ENCODE measurements at places on chromosomes 2 and 18. TPM values are rescaled to one million over a fixed set of nuclear protein-coding genes. Genes with fewer than 3 reads are reported as not detected.

- DNase-seq: no peak
Observed at GRCh38 chr2:102601730-102602129, 17.6 kb upstream of the SLC9A2 start.

Gene TNFRSF11A
- 14.2 TPM for total RNA-seq

Gene CENPA
- total RNA-seq: not detected

GRCh38 chr18:47969816-47970215 is 39.4 kb upstream of the SMAD2 start:
- DNase-seq: no peak

DNA sequence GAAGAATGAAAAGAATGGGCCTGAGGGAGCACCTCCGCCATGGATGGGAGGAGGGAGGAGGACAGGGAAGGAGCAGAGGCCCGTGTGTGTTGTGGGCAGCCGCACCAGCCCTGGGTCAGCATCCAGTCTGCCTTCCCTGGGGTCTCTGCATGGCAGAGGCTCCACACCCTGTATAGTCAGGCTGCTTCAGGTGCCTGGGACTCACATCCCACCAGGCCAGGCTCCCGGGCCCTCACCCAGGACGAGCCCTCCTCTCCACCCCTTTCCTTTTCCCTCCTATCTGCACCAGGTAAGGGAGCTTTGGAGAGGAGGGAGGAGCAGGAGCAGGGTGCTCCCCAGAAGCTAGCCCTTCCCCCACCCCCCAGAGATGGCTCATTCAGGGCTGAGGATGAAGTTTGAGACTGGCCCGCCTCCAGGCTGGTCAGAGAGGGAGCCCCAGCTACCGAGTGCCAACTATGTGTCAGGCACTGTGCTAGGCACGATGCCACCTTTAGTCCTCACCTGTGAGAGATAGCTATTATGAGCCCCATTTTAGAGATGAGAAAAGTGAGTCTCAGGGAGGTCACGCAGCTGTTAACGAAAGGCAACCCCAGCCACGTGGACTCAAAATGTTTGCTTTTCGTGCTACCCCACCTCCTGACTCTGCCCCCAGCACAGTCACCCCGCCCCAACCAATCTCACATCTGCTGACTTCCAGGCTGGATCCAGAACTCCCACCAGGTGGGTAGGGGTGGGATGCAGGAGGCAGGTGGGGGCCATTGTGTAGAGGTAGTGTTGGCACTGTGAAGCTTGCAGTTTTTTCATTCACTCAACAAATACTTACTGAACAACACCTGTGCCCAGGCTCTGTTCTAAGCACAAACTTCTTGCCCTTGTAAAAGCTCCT is 242.1 kb downstream of the DYSF start:
- DNase-seq: no peak

- no peak for DNase-seq
Observed at GRCh38 chr2:112244854-112245253, 10.0 kb downstream of the ZC3H8 start.

GRCh38 chr2:136019306-136019705 is 33.9 kb upstream of the DARS1 start:
- DNase-seq: no peak

DNA sequence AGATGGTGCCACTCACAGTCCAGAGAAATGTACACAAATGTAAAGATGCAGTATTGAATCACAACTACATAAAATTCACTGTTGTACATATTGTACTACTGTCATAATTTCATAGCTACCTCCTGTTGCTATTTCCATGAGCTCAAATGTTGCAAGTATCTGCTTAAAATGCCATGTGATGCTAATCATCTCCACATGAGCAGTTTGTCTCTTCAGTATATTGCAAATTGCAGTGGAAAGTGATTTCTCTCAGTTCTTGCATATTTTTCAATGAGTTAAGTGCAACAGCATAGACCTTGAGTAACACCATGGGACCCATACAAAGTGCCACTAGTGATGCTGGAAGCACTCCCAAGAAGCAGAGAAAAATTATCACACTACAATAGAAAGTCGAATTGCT is 51.9 kb downstream of the MAIP1 start:
- no peak for DNase-seq

DNA sequence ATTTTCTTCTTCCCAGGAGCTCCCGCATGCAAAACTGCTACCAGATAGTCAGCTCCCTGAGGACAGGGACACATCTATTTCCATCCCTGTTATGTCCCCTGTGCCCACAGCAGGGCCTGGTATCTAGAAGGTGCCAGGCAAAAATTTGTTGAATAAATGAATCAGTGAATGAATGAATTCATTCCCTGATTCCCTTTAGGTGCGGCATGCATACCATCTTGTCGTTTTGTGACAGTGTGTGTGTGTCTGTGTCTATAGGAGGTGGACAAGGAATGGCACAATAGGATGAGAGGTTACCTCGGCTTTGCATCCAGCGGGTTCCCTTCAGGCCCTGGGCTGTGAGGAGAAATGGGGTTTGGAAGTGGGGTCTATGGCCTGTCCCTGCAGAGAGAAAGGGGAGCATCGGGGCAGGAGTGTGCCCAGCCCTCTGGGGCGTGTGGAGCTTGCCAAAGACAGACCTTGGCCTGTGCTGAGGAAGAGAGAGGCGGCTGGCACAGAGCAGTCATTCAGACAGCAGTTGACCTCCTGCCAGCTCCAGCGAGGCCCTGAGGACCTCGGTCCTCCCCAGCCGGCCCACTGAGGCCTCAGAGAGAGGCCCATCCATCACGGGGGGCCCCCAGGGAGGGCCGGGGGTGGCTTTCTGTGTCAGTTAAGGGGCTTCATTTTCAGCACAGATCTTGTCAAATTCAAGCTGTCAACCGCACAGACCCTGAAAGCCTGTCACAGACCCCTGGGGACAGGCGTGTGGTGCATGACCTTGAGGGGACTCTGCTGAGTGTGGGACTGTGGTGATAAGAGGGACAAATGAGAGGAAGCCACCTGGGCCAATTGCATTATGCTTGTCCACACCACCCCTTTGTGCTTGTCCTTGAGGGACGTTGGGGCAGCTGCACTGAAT is 125.9 kb upstream of the CXCR4 start:
- DNase-seq: no peak

Gene GPR148
- total RNA-seq: not detected

DNA sequence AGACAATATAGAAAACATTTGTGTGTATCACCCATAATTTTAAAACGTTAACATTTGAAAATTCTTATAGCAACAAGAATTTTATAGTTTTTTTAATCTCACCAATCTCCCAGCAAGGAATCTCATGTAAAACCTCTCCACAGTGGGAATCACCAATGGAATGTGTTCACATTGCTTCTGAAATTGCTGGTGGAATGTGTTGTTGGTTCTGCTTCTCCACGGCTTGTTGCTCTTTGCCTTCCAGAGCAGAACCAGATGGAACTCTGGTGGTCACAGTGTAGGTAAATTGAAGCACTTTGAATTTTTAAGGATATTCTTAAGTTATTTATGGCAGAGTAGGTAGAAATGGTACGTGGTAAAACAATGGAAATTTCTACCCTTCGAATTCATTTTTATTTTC is 35.1 kb downstream of the DCAF17 start:
- DNase-seq: no peak

DNA sequence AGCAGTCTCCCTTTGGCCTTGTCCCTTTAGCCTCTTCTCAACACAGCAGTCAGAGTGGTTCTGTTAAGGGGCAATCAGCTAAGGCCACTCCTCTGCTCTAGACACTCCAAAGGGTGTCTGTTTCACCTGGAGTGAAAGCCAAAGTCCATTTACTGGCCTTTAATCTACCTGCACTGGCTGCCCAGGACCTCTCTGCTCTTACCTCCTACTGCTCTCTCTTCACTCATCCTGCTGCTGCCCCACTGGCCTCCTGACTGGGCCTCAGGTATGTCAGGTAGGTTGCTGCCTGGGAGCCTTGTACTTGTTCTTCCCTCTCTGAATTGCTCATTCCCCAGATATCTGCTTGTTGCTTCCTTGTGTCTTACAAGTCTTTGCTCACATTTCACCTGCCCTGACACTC is 68.2 kb downstream of the PIKFYVE start:
- DNase-seq: no peak

Gene EMX1
- not detected for total RNA-seq

DNA sequence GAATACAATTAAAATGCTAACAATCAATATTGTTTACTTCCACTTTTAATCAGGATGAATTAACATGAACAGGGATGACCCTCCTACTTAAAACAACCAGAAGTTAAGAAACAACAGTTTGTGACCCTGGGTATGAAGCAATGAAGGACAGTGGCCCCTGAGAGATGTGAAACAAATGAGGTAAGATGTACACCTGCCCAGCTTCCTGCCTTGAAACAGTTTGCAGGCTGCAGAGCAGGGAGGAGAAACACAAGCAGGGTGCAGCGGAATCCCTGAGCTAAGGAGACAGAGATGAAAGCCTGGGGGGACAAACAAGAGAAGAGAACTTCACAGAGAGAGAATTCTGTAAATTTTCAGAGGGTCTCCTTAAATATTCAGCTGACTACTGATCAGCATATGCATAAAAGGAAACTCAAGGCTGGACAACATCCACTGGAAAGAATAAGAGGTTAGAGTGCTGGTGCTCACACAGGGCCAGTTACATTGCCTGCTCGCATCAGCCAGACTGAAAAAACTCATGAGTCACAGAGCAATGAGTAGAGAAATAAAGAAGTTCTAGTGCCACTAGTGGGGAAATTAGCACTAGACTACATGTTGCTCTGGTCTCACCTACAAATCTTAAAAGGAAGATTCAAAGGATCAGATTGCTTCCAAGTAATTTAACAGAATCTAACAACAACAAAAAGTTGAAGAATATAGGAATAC is 106.4 kb downstream of the PID1 start:
- DNase-seq: no peak

GRCh38 chr2:55408918-55409868 is 10.5 kb downstream of the CCDC88A start:
- no peak for DNase-seq

DNA sequence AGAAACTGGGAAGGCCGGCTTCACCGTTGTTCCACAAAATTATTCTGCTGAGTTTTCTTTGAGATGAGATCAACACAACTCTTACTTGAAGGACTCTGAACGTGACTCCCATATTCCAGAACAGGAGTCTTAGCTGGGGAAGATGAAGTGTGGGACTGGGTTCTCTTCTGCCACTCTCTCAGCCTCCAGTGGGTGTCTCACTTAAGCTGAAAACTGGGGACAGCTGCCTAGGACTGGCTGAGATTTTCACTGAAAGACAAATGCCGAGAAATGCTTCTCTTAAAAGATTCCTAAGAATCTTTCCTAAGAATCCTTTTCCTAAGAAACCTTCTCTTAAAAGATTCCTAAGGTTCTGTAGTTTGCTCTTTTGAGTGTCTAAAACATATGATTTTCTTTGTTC is 156.6 kb upstream of the LHCGR start:
- DNase-seq: no peak

Gene CCDC74B
- 12.4 TPM for total RNA-seq

- no peak for DNase-seq
Observed at GRCh38 chr2:38712871-38713270, 38.3 kb downstream of the SRSF7 start.

Gene PKDCC
- 225 TPM for total RNA-seq

Gene APLF
- 5.8 TPM for total RNA-seq

Gene ABCG8
- not detected for total RNA-seq

DNA sequence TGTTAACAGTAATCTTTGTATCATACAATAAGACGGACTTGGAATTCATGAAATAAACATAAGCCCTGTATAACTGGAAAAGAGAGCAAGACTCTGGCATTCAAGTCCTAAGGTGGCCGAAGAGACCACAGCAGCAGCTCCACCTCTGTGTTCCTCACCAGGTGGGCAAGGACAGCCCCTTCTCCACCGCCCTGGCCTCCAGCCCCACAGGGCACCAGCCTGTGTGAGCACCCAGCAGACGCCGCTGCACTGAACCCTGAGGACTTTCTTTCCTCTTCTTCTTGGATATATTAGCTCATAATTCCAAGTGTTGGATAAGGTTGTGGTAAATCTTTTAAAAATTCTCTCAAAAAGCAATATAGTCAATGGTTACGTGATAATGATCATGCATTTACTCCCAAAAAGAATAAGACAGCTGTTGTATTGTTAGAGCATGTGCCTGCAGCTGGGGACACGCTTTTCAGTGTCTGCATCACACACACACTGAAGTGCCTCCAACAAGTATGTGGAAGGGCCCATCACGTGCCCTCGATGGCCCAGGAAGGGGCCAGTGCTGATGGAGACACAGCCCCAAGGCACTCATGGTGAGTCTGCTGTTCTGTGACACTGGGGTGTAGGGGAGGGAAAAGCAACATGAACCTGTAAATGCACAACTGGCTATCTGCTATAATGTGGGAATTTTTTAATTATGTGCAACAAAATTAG is 26.8 kb downstream of the FAM178B start:
- no peak for DNase-seq

Gene CGREF1
- 18.8 TPM for total RNA-seq

GRCh38 chr2:64667535-64667934 is 13.8 kb upstream of the SERTAD2 start:
- no peak for DNase-seq

- DNase-seq: no peak
Observed at GRCh38 chr2:238938003-238938400, 90.1 kb downstream of the TWIST2 start.

Gene RNF181
- 124 TPM for total RNA-seq

Gene ELOA2
- total RNA-seq: not detected

GRCh38 chr2:127275789-127276188 is 18.2 kb downstream of the ERCC3 start:
- DNase-seq: no peak

DNA sequence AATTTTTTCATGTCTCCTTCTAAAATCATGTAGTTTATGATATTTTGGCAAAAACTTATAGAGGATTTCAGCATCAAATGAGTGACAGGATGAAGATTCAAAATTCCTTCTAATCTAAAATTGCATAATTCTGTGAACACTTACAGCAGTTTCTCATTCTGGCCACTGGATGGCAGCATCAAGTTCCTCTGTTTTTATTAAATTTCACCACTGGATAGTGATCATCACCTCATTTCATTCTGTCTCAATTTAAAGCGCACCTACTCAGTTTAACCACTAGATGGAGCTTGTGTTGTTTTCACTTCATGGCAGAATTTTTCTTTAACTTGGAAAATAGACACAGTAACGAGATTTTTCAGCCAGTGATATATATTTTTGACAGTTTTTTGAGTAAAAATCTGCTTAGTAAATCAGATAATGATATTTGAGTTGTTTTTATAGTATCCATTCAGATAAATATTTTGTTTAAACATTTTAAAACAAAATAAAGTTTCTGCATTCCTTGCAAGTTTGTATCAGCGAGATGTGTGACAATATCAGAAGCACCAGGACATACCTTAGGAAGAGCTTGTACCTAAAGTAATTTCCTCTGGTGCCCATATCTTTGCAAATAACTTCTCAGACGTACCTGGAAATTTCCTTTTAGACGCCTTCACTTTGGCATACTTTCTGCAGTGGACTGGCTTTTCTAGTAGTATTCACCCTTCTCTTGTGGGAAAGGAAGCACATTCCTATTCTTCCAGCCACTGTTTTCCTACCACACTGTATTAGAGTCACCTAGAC is 94.7 kb upstream of the ARHGAP15 start:
- no peak for DNase-seq

Gene SCTR
- total RNA-seq: not detected

DNA sequence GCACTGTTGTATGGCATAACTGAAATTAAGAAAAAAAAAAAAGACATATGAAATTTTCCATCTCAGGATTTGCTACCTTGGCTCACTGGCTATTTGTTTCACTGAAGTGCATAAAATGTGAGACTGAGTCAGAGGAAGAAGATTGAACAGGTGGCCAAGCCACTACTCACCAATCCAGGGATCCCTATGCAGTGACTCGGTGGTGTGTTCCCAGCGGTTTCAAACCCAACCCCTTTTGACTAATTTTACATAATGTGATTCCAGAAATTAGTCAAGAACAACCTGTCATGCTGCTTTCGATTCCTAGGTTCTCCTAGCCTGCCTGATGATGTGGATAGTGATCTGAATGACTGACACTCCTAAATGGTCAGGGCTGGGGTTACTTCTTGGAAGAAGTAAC is 77.3 kb downstream of the KLHL14 start:
- no peak for DNase-seq
